ENCODE measurements at places on chromosomes 6 and 20.

GRCh38 chr6:87701344-87701675 is 723 bp downstream of the AKIRIN2 start:
- no peak for DNase-seq

GRCh38 chr20:62405981-62406513 is 1.0 kb downstream of the CABLES2 start:
- no peak for DNase-seq

DNA sequence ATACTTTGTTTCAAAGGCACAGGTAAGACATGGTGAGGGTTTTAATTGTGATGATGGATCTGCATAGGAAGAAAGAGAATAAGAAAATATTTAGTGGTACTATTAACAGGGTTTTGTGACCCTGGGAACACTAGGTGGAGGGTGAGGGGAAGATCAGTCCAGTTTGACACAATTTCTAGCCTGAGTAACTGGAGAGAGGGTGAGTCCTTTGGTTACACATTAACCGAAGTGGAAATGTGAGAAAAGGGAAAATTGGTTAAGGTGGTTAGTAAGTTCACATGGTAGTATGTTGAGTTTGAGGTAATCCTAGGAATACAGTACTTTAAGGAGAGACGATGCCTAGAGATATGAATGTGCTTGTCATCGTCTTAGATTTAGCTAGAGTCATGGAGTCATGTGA is 54.8 kb upstream of the POU3F2 start:
- DNase-seq = no peak

- no peak for DNase-seq
Observed at GRCh38 chr6:21845018-21845417, 251.5 kb downstream of the SOX4 start.

GRCh38 chr6:36781669-36782068 is 57.6 kb downstream of the CPNE5 start:
- DNase-seq = no peak

DNA sequence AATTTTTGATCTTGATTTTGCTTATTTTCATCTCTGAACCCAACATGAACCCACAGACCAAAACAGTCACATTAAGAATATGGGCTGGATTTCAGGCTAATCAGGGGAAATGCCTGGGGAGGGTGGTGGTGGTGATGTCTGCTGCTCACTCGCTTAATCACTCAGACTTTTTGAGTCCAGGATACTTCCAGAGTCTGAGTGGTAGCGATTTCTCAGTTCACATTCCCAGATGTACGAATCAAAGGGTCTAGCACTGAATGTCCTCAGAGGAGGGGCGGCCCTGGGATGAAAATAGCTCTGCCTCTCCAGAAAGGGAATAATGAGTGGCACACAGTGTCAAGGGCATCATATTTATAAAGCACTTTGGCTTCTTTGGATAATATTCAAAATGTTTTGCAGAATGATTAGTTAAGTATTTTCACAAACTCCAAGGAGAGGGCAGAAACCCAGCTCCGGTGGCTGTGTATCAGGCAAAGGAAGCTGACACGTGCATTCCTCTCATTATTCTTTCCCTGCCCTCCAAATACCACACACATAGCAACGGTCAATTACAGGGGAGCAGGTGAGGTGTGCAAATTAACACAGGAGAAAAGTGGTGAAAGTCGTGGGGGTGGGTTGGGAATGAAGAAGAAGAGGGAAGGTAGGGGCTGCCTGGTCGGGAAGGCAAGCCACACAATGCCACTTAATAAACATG is 345.2 kb upstream of the RSPO3 start:
- no peak for DNase-seq

GRCh38 chr6:43125119-43125518 is 46.0 kb upstream of the SRF start:
- DNase-seq = no peak

DNA sequence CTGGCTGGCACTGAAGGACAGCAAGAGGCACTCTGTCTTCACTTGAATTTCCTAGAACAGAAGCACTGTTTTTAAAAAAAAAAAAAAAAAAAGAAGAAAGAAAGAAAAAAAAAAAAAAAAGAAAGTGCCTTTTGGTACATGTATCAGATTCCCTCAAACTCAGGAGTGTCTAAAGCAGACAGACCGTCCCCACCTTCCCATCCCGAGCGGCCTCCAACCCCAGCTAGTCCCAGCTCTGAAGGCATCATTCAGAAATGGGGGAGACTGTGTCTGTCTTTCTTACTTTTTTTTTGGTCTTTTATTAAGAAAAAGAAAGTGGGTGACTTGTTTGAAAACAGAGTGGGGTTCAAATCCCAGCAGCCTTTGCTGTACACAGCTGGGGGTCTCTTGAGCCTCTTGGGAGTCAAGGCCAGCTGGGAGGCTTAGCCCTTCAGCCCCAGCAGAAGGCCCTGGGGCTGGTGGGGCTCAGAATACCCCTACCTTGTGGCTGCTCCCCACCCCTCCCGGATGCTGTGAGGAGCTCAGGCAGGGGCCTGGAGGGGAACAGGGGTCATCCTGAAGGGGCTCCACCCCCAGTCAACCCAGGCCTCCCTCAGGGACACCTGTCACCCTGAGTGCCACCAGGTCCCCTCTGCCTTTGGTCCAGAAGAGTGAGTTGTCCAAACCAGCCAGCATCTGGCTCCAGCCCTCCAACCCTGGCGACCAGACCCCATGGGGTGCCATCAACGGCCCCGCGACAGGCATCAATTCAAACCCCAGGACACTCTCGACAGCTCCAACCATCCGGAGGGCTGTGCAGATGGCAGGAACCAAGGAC is 128.3 kb downstream of the TAF4 start:
- DNase-seq = no peak

DNA sequence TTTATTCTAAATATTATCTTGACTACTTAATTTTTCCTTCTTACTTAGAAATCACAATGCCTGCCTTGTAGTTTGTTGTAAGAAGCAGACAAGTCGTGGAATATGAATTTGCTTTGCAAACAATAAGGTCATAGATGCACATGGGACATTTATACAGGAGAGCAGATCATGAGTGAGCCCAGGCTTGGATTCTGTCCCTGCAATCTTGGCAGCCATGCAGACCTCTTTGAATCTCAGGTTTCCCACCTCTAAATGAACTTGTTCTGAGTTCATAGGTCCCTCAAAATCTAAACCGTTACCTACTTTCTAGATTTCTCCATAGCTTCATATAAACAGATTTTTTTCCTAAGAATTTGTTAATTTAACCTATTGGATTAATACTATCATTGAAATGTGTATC is 19.5 kb downstream of the KIAA0408 start:
- no peak for DNase-seq

- DNase-seq = no peak
Observed at GRCh38 chr20:51856432-51856831, 54.1 kb upstream of the SALL4 start.

GRCh38 chr6:131197716-131198115 is 62.4 kb downstream of the AKAP7 start:
- DNase-seq = no peak

- DNase-seq = no peak
Observed at GRCh38 chr6:11475016-11475415, 62.5 kb upstream of the TMEM170B start.

- DNase-seq = no peak
Observed at GRCh38 chr6:37860226-37860839, 40.8 kb downstream of the ZFAND3 start.

GRCh38 chr20:62200491-62201172 is 17.8 kb downstream of the MTG2 start:
- DNase-seq = no peak
